ENCODE measurements at places on chromosomes 3 and 15. TPM values are rescaled to one million over a fixed set of nuclear protein-coding genes. Genes with fewer than 3 reads are reported as not detected.

GRCh38 chr3:128143496-128143895 lies 9.8 kb upstream of the EEFSEC start:
- H3K27me3 ChIP-seq: peaks cover 29% of the 10 kb centered on the region
- no peaks in the 10 kb centered on the region for H3K4me1 ChIP-seq
- no peaks in the 10 kb centered on the region for H3K36me3 ChIP-seq

DNA sequence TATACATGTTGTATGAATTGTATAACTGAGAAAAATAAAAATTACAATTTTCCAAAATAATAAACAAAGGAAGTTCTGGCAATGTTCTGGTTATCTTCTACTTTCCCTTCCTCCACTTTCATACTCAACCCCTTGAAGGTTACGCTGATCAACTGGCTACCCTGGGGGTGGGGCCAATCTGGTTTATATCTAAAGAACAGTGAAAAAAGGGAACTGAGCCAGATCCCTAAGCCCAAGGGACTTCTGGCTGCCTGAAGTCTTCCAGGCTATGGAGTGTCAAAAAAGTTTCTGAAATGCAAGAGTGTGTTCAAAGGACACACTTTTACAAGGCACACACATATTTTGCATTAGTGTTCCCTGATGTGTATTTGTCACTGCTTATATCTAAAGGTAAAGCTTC lies 591.9 kb downstream of the ROBO1 start:
- H3K27ac ChIP-seq: no peak overlapping the region
- H3K36me3 ChIP-seq: no peaks in the 10 kb centered on the region
- H3K4me1 ChIP-seq: peaks cover 33% of the 10 kb centered on the region

GRCh38 chr15:51844747-51845426 lies 15.4 kb downstream of the TMOD3 start:
- H3K4me3 ChIP-seq: no peak overlapping the region
- no peaks in the 10 kb centered on the region for H3K27me3 ChIP-seq
- H3K4me1 ChIP-seq: peaks cover 35% of the 10 kb centered on the region
- H3K36me3 ChIP-seq: no peaks in the 10 kb centered on the region

GRCh38 chr3:1587426-1587825 lies 494.6 kb downstream of the CNTN6 start:
- no peak overlapping the region for H3K4me3 ChIP-seq
- no peaks in the 10 kb centered on the region for H3K4me1 ChIP-seq
- H3K36me3 ChIP-seq: no peaks in the 10 kb centered on the region
- H3K27me3 ChIP-seq: no peaks in the 10 kb centered on the region
- H3K27ac ChIP-seq: no peak overlapping the region

The SAMD7 gene
- total RNA-seq: not detected

The ARRDC4 gene
- total RNA-seq: 35.2 TPM
